ENCODE measurements at places on chromosomes 1 and 21.

GRCh38 chr1:232393444-232394146 is 236.3 kb downstream of the SIPA1L2 start:
- no peak for DNase-seq

GRCh38 chr21:37615962-37616361 is 249.4 kb downstream of the DYRK1A start:
- DNase-seq: no peak

DNA sequence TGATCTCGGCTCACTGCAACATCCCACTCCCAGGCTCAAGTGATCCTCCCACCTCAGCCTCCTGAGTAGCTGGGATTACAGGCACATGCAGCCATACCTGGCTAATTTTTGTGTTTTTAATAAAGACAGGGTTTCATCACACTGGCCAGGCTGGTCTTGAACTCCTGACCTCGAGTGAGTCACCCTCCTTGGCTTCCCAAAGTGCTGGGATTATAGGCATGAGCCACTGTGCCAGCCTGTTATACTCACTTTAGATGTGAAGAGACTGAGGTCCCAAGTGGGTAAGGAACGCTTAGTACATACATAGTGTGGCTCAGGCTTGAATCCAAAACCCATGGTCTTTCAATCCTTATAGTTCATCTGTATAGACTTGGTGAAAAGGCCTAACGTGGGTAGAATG is 63.7 kb upstream of the EPS8L3 start:
- DNase-seq: no peak

DNA sequence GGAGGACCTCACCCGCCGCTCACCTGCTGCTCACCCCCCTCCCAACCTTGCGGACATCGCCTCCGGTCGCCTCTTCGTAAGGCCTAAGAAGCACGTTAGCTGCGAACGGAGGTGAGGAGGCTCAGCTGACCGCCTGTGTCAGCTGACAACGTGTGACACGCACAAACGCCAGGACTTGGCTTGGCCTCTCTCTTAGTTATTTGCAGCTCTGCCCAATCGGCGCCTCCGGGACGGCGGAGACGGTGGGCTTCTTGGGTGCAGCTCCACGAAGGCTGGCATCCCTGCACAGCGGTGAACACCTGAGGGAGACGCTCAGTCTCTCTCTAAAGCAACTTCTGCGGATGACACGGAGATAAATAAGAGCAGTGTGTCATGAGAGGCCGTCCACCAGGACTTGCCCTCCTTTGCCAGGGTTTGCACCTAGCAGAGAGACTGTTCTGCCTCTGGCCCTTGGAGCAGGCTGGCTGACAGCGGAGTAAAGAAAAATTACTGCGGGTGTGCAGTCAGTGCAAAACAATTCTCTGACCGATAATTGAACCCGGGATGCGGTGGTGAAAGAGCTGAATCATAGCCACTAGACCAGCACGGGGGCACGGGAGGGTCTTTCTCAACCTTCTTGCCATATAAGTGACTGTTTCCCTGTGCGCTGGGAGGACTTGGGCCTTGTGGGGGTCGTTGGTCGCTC is 318.9 kb downstream of the FAM72C start:
- no peak for DNase-seq

DNA sequence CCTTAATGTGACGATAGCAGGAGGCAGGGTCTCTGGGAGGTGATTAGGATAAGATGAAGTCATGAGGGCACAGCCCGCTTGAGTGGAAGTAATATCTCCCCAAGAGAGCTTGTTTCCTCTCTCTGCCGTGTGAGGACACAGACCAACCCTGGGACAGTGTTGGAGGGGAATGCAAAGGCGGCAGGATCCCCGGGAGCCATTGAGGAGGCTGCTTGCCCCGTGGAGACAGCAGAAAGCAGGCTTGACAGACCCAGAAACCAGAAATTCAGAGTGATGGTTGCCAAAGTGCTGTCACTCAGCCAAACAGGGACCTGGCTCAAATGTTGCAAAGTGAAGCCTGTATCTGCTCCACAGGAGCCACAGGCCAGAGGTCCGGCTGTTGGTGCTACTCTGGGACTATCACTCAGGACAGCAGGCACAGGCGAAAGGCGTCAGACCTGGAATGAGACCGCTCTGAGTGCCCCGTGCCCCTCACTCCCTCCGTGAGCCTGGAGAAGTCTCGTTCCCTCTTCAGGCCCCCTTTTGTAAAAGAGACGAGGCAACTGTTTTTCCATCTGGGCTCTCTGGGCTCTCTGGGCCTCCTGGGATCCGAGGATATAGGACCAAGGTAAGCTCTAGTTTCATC is 96.6 kb upstream of the VANGL1 start:
- DNase-seq: no peak

All from activated effector memory CD4-positive, alpha-beta T cell treated with Interleukin-2 at 50 U/mL for 16 hours (primary cell).